HFFc6 (cell line): ENCODE measurements at places on chromosomes 1 and 21.

- DNase-seq = no peak
Measured at GRCh38 chr1:91684481-91685196, 184.0 kb downstream of the CDC7 start.

- peak; percentile 58 for DNase-seq
Measured at GRCh38 chr1:239976130-239976968, 115.3 kb upstream of the FMN2 start.

GRCh38 chr1:191588905-191589304, 569.4 kb upstream of the RGS18 start:
- no peak for DNase-seq

DNA sequence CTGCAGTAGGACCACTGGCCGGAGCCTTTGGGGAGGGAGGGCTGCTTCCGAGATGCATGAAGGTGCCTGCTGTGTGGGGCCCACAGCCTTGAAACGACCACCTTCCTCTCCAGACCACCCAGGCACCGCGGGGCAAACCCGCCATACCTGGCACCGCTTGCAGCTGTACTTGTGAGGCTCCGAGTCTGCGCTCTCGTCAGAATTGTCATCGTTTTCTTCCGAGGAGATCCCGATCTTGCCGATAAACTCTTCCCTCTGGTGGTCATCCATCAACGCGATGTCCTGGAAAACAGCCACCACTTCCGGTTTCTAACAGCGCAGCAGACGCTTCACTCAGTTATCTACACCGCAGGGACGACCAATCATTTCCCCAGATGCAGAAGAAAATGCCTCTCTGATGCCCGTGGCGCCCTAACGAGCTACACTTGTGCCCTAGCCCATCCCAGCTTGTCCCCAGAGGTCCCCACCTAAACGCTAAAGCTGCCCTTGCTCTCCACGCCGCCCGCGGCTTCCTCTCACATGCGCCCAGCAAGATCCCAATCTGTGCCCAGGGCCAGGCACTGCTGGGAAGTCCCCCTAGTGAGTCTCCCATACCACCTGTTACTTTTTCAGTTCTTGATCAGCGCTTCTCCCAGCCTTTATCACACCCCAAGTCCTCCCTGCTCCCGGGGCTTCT, 55.0 kb upstream of the RIPK4 start:
- DNase-seq = no peak

- DNase-seq = no peak
Measured at GRCh38 chr1:22913421-22914141, 59.1 kb downstream of the LACTBL1 start.

DNA sequence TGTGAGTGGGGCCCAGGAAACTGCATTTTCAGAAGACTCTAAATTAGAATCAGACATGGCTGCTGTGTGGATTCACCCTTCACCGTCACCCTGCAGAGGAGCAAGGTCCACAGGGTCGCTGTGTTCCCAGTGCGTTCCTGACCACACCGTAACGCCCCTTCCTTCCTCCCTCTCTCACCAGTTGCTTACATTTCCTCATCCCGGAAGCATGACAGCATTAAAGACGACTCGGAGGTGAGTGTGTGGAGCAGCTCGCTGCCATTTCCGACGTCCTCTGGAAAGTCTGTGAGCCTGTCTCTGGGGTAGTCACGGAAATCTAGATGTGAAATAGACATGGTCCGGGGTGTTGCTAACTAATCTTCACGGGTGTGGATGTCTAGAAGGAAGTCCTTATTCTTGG, 45.9 kb downstream of the FAAP20 start:
- no peak for DNase-seq

GRCh38 chr1:35809114-35810095, 1.6 kb downstream of the AGO4 start:
- no peak for DNase-seq

- no peak for DNase-seq
Measured at GRCh38 chr1:207145401-207146058, 41.5 kb downstream of the C4BPA start.

DNA sequence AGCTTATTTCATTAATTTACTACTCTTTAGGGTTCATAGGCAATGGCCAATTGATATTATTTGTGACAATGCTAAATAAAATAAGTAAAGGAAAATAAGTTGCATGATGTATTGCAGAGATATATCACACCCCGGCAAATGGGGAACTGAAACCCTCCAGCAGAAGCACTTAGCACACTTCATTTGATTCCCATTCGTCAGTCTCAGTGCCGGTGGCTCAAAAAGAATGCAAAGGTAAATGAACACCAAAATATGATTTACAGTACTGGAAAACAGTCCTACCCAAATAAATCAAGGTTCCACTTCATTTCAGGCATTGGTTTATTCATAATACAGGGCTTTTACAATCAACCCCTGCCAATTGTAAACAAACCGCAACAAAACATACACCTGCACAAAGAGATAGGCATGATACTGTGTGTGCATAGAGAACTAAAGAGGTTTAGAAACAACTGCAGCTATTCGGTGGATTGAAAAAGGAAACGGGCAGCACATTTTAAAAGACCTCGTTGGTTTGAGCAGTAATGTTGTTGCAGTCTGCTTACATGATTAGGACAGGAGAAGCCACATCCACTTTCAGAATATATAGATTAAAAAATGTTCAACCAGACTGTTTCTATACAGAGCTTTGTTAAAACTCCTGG, 1019.2 kb downstream of the TTLL7 start:
- no peak for DNase-seq

GRCh38 chr1:217562229-217562878, 68.5 kb downstream of the GPATCH2 start:
- peak; percentile 80 for DNase-seq

DNA sequence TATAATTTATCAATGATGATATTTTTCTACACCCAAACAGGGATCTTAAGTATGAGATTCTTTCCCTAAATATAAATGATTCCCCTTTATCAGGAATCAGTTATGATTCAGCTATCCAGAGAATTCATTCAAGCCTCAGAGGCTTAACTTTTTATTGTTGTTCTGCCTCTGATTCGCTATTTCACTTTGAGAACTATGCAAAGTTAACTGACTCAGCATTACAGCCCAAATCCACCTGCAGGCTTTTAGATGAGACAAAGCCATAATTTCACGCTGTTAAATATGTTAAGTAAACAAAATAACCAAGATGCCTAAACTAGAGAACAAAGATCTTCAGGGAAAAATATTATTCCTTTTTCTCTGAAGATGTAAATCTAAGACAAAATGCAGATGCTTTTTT, 8.5 kb downstream of the SCYL3 start:
- peak; percentile 4 for DNase-seq

- DNase-seq = no peak
Measured at GRCh38 chr1:210250665-210250997, 18.0 kb downstream of the SERTAD4 start.

DNA sequence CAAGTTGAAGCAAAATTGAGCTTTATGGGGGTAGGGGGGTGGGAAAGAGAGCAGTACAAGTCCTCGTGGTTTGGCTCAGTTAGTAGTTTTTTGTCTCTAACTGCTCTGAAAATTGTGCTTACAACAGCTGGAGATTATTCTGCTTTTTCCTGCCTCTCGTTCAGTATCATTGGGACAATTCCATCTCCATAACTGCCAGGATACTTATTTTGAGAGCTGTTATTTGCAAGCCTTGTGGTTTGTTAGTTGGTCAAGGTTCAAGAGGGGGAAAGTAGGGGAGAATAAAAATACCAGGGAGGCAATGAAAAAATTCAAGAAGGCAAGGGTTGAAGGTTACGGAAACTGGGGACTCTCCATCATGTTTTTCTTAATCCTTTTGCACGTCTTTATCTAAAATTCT, 811.8 kb upstream of the ADGRL2 start:
- no peak for DNase-seq

GRCh38 chr1:199691540-199691939, 336.0 kb upstream of the NR5A2 start:
- DNase-seq = peak; percentile 81

DNA sequence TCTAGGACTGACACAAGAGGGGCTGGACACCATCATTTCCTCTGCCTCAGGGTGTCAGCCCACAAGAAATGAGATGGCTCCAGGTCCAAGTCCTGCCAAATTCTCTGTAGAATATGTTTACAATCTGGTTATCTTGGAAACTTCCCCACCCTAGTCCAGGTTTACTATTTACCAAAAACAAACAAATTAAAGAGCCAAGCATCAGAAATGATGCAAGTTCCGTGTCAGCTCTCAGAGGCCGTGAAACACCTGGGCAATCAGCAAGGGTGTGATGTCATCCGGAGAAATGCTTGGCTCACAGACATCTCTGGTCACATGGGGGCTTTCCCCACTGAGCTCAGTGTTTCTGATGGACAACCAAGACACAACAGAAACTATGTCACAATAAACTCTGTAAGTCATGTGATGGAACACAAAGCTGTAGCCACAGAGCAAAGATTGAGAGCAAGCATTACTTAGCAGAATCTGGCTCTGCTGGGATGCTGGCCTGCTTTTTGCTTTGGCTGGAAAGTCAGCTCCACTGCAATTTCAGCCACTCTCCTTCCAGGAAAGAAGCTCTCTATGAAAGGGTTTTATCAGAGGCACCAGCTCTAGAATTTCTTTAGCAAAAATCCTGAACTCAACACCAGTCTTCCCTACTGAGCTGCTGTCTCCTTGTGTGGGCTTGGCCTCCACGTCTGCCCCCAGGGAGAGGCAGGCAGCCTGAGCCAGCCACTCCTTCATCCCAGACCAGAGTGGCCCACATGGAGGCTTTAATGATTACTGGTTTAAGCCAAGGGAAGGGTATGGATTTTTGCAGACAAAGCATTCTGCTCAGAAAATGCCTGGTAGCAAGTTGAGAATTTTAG, 55.9 kb downstream of the NENF start:
- DNase-seq = no peak

DNA sequence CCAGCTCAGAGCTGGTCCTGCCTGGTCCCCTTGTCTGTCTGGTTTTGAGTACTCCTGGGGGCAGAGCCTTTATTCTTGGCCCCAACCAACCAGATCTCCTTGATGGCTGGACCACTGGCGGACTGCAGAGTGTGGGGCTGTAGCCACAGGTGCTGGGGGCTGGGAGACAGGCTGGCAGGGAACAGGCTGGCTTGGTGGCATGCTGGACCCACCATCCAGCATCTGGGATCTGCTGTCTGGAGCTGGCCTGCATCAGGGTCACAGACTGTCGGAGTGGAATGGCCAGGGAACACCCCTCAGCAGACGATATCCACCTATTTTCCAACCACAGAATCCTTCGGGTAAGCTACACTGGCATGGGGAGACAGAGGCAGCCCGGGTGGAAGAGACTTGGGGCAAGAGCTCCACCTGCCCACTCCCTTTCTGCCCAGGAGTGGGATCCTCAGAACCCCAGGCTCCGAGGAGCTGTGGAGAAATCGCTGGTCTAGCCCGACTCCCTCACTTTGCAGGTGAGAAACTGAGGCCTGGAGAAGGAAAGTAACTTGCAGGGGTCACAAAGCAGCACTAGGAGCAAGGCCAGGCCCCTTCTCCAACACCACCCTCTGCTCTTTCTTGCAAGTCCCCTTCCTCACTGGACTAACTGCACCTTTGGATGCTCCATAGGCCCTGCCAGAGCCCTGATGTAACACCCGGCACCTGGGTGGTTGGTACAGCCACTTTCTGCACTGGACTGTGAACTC, 40.6 kb downstream of the TNNT2 start:
- no peak for DNase-seq

- DNase-seq = no peak
Measured at GRCh38 chr1:210676539-210676938, 347.8 kb downstream of the HHAT start.

GRCh38 chr1:27203946-27204345, 30.5 kb upstream of the WDTC1 start:
- DNase-seq = peak; percentile 16

GRCh38 chr1:67169496-67169895, 3.2 kb downstream of the IL23R start:
- no peak for DNase-seq

GRCh38 chr1:26281091-26281958, 1.4 kb downstream of the SH3BGRL3 start:
- no peak for DNase-seq

GRCh38 chr1:166703726-166704462, 135.4 kb upstream of the POGK start:
- no peak for DNase-seq

GRCh38 chr1:10691740-10692125, 104.7 kb downstream of the CASZ1 start:
- DNase-seq = peak; percentile 13

GRCh38 chr1:30270461-30270860, 452.9 kb downstream of the MATN1 start:
- DNase-seq = no peak

DNA sequence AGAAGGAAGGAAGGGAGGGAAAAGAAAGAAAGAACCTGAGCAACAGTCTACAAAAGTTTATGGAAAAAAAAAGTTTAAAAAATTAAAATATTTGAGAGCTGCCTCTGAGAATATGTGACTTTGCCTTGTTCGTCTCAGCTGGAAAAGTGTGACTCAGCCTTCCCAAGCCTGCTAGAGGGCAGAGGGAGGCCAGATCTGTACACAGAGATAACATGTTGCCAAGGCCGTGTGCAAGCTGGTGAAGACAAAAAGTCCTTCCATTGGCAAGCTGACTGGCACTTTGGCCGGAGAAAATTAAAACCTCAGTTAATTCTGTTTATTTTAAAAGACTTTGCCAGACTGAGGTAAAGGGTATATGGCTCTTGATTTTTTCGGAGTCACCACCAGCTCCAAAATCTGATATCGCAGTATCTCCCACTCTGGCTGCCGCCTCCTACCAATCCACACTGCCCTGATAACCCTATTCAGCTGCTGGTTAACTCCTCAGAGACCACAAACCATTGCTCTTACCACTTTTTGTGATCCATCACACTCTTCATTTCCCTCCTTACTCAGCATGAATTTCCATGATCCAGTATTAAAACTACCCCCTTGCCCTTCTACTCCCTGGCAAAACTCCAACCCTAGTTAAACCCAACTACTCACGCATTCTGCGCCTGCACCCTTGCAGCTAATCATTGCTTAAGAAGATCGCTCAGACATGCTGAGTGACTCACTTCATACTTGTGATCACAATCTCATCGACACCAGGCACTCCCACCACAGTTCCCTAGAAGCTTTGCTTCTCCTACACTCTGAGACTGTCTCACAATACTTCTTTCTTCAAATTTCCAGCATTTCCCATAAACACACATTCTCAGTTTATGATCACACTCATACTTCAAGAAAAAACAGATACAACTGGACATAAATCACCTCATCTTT, 5.7 kb upstream of the PPP1R15B start:
- DNase-seq = peak; percentile 98

- no peak for DNase-seq
Measured at GRCh38 chr1:5889901-5890300, 102.3 kb downstream of the NPHP4 start.

DNA sequence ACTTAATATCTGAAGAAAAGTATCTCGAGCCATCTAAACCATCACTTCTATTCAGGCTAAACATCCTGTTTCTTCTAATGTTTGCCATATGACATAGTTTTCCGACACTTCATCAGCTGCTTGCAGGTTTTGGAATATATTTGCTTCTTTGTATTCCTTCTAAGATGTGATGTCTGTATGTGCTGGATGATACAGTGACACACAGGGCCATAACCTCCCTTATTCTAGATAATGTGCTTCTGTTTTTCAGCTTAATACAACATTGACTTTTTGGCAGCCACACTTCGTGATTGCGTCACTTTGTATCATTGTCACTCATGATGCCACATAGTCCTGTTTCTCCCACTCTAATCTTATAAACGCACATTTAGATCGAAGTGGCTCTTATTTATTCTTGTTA, 156.3 kb downstream of the CRB1 start:
- DNase-seq = no peak

GRCh38 chr1:27569088-27569460, 34.9 kb downstream of the AHDC1 start:
- no peak for DNase-seq
